T-helper 2 cell (primary cell): ENCODE measurements at places on chromosomes 6 and 20.

DNA sequence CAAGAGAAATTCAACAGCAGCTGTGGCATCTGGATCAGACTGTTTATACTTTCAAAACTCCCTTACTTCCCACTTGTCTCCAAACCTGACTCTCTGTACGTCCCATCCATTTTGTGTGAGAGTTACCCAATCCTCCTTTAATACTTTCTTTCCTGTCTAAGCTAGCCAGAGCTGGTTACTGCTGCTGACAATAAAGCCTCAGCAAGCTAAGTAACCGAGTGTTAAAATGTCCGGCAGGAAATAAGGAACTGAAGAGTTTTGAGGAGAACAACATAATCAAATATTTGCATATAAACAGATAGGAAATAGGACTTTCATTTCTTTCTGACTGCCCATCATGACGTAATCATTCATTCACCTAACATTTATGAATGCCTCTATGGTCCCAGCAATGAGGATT is 11.6 kb downstream of the TMEM30A start:
- no peak for DNase-seq

- DNase-seq, result no peak
Measured at GRCh38 chr6:105648276-105648675, 245.4 kb upstream of the PREP start.

DNA sequence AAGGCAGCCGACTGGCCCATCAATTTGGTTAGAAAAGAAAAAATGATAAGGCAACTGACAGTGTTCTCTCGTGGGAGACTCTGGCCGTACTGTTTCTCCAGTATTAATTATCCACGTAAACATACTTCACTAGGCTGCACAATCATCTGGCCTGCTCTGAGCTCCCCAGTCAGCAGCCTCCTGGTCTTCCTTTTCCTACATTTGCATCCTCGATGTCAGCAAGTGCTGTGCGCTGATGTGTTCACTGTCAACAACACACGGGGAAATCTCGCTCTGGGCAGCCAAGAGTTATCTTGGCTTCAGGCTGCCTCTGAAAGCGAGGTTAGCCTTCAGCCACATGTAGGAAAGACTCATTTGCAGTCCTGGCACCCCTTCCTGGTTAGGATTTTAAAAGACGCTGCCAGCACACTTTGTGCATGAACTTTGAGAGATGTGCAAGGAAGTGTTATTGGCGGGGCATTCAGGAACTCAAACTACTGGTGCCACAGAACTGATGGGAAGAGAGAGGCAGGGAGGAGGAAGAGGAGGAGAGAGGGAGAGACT is 460.5 kb upstream of the ARID1B start:
- DNase-seq, result no peak

DNA sequence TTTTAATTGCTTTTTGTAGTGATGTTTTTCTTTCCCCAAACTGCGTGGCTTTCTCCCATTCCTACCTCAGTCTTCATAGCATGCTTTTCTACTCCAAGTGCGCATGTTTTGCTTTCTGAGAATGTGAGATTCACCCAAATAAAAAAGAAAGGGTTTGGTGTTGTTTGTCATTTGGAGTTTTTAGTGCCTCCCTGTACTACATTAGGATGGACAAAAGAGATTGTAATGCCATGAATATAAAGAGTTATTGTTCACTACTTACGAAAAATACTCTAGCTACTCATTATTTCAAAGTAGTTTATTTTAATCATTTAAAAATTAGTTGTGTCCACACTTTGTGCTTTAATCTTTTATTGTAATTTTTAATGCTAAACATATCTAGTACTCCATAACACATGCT is 81.8 kb downstream of the RNF217 start:
- DNase-seq, result no peak

- peak; percentile 58 for DNase-seq
Measured at GRCh38 chr20:37384683-37385174, 38.8 kb downstream of the SRC start.

DNA sequence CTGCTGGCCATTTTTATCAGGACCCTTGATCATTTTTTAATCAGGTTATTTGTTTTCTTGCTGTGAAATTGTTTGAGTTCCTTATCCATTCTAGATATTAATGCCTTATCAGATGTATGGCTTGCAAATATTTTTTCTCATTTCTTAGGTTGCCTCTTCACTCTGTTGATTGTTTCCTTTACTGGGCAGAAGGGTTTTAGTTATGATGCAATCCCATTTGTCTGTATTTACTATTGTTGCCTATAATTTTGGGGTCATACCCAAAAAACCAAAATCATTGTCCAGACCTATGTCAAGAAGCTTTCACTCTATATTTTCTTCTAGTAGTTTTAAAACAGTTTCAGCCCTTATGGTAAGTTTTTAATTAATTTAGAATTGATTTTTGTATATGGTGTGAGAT is 172.5 kb downstream of the SLC24A3 start:
- no peak for DNase-seq

- DNase-seq, result no peak
Measured at GRCh38 chr6:118080547-118080946, 173.5 kb downstream of the SLC35F1 start.

DNA sequence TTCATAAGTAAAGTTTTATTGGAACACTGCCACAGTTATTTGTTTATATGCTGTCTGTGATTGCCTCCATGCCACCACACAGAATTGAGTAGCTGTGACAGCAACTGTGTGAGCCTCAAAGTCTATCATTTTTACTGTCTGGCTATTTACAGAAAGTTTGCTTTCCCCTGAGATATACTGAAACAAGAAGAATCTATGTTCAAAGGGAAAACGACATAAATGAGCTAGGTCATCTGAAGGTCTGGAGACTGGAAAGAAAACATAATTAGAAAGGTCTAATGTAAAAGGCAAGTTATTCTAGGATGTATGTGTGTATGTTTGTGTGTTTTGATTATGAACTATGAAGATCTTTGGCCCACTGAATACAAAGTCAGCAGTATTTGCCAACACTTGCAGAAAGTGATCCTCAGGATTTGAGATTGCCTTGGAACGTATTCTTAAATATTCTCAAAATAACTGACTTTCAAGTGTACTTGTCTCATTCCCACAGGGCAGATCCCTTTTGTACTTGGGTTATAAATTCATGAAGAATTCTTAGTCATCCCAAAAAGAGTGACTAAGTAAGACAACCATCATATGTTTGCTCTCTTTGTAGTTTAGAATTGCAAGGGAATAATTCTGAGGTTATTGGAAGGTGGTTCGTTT is 677.7 kb downstream of the DOK5 start:
- no peak for DNase-seq

- no peak for DNase-seq
Measured at GRCh38 chr20:7571521-7572055, 368.7 kb downstream of the HAO1 start.

DNA sequence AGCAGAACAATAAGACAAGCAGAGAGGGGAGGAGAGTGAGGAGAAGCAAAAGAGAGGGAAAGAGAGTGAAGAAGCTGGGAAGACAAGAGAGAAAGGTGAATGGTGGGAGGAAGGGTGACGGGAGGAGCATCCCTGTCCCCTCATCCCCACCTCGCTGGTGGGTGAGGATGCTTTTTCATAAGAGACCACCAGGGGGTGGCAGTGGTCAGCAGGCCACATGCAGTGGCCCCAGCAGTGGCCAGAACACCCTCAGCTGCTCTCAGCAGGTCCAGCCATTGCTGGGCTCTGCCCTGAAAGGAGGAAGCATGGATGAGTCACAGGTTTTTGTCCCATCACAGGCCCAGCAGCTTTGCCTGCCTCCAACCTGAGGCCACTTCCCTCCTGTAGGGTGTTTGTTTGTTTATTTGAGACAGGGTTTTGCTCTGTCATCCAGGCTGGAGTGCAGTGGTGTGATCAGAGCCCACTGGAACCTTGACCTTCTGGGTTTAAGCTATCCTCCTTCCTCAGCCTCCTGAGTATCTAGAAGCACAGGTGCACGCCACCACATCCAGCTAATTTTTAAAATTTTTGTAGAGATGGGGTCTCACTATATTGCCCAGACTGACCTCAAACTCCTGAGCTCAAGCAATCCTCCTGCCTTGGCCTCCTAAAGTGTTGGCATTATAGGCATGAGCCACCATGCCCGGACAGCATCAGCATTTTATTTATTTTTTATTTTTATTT is 24.0 kb downstream of the FGD2 start:
- DNase-seq, result peak; percentile 15

DNA sequence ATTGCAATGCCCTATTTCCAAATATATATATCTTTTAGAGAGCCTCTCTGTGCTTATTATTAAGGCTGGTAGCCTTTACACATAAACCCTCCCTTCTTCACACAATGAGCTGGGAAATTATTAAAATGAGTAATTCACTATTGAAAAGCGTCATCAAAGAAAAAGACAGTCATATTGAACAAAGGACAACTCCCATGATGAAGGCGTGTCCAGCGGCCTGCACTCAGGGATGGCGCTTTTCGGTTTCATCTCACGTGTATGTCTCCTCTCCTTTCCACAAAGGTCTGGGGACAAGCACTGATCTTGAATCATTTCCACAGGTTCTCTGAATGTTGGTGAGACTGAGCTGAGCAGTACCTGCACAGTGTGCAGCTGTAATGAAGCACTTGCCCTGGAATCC is 3.5 kb downstream of the SERPINB9 start:
- peak; percentile 78 for DNase-seq

GRCh38 chr6:107634324-107635056 is 144.6 kb downstream of the SOBP start:
- no peak for DNase-seq

DNA sequence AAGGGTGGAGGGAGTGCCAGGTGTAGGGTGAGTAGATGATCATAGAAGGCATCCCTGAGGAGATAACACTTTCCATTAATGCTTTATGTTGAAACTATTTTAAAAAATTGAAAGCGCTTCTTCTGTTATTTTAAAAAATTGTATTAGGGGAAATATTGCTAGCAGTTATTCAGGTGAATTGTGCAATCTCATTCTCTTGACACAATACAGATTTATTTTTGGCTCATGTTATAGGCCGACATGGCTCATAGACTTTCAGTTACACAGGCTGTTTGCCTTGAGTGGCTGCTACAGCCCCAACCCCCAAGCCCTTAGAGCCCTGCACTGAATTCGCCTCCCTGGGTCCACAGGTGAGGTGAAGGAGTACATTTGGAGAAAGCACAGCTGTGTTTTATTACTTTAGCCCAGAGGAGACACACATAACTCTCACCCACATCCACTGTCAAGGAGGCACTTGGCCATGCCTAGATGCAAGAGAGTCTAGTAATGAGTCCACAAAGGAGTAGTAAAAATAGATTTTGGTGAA is 228.2 kb downstream of the RFPL4B start:
- no peak for DNase-seq

- DNase-seq, result no peak
Measured at GRCh38 chr20:45154183-45154582, 20.5 kb upstream of the PI3 start.

- peak; percentile 75 for DNase-seq
Measured at GRCh38 chr20:25057234-25058050, 497 bp downstream of the ACSS1 start.

GRCh38 chr6:13135152-13135551 is 193.2 kb downstream of the TBC1D7 start:
- DNase-seq, result no peak

DNA sequence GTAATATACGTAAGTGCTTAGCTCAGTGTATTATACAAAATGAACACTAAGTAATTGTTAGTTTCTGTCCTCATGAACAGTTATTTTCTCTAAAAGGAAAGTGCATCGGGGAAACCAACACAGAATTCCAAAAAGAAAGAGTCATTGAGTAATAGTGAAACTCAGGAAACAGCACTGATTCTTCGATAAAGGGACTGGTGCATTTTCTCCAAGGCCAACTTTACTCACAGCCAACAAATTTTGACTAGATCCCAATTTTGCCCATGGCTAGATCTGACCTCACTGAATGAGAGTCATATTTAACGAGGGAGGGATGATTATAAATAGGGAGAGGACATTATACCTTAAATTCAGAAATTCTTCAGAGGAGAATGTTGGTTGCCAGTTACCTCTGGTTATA is 390.9 kb upstream of the NRSN1 start:
- DNase-seq, result no peak

DNA sequence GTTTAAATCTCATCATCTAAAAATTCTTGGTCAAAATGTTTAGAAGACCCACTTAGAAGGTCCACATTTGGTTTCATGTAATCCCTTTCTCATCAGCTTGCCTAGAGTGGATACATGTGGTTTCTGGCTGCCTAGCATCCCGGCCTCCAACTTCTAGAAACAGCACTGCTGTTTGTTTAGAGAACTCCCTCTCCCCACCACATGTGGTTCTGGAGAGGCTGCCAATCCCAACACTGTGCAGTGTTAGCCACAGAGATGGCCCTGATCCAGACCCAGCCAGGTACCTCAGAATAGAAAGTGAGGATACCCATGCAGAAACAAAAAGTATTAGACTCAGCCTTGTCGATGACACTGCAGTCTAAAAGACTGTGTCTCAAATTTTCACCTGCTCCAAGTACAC is 241.8 kb downstream of the BCKDHB start:
- no peak for DNase-seq

- no peak for DNase-seq
Measured at GRCh38 chr6:8137529-8137939, 35.2 kb upstream of the EEF1E1 start.

DNA sequence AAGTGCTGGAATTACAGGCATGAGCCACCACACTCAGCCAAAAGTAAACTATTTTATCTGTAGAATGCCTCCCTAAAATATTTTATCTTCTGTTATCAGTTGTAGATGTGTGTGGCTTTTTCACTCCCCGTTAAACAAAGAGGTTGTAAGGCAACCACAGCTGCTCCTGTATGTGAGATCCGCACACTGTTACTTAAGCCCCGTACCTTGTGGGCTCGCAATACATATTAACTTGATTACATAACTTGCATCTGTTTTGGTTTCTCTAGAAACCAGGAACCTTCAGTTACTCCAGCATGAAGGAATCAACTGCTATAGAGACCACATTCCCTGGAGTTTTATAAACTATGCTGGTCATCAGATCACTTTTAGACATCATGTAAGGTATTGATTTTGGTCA is 420.1 kb upstream of the SLC35B3 start:
- no peak for DNase-seq

- DNase-seq, result no peak
Measured at GRCh38 chr20:63972312-63973159, 2.8 kb upstream of the ZNF512B start.

DNA sequence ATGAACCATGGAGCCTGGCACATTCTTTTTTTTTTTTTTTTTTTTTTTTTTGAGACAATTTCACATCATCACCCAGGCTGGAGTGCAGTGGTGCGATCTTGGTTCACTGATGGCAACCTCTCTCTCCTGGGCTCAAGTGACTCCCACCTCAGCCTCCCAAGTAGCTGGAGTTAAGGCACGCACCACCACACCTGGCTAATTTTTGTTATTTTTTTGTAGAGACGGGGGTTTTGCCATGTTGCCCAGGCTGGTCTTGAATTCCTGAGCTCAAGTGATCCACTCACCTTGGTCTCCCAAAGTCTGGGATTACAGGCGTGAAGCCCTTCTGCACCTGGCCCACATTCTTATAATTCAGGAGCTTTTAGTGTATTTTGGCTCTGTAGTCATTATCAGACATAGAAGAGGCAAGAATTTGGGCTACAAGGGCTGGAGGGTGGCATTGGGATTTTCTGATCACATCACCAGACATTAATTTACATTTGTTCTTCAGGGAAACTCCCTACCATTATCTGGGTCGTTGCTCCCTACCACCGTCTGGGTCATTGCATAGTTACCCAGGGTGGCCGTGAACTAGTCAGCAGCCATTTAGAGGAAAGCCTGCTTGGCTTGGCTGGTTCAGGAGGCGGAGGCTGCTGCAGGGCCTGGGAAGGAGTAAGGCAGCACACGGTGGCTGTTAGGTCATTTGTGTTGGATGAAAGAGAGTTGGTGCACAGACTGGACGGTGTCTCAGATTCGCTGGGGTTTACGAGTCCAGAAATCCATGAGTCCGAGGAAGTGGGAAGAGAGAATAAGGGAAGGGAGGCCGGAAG is 17.6 kb downstream of the ARID1B start:
- no peak for DNase-seq

GRCh38 chr6:114634016-114634415 is 291.2 kb upstream of the HS3ST5 start:
- DNase-seq, result no peak
